Inflammatory macrophage (primary cell): ENCODE measurements at places on chromosomes 13 and 19.

DNA sequence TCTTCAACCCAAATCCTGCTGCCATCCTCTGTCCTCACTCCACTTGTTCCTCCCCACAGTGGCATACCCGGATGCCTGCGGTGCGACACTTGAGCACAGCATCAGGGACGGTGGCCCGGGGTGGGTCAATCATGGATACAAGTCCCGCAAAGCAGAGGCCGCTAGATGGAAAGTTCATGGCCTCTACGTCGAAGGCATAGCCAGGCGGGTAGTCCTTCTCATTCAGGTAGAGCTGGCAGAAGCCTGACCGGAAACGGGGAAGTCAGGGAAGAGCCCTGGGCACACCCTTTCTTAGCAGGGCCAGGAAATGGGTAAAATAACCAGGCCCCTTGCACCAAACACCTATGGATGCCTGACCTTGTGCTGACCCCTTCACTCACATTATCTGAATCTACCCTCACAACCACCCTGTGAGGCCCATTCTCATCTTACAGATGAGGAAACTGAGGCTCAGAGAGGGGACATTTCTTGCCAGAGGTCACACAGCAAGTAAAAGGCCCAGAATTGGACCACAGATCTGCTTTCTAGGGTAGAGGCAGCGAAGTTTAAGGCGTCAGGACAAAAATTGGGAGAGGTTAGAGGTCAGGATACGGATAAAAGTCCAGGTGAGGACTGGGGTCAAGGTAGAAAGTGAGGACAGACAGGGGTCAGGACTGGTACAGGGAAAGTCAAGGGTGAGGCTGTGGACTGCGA is 6.5 kb downstream of the ATP4A start:
- DNase-seq: no peak

- no peak for DNase-seq
These were observed 35.9 kb upstream of the MPHOSPH8 start for GRCh38 chr13:19597523-19597922.

DNA sequence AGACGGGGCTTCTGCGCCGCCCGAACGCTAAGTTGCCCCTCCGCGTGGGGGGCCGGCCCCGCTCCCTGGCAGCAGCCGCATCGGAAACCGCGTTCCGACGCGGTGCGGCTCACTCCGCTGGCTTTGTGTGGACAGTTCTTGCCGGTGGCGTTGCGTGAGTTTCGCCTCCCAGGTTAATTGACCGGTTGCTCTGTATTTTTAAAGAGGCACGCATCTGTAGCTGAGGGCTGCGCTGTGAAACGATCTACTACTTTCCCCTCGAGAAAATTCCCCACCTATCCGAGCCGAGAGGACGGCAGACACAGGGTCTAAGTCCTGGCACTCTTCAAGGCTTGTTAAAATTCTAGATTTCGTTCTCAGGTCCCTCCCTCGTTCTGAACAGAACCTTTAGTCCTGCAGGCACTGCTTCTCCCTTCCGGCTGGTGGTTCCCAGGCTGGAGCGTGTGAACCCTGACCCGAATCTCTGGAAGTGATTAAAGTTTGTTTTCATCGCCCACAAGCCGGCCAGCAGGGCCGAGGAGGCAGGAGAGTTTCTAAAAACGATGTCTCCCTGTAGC is 933 bp downstream of the ARHGEF7 start:
- no peak for DNase-seq

DNA sequence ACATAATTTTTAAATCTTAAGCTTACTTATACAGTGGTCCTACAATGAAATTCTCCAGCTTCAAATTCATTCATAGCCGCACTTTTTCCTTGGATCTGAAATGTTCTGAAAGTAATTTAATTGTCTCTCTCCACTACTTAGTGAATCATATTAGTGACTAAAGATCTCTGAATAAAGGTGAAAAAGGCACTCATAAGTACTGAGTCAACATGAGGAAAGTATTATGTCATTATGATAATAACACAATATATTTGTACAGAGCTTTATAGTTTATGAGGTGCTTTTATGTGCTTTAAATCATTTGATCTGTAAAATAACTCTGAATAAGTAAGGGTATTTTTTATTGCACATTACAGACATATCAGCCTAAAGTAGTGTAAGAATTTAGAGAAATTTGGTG is 628.2 kb upstream of the SLITRK5 start:
- DNase-seq: no peak

DNA sequence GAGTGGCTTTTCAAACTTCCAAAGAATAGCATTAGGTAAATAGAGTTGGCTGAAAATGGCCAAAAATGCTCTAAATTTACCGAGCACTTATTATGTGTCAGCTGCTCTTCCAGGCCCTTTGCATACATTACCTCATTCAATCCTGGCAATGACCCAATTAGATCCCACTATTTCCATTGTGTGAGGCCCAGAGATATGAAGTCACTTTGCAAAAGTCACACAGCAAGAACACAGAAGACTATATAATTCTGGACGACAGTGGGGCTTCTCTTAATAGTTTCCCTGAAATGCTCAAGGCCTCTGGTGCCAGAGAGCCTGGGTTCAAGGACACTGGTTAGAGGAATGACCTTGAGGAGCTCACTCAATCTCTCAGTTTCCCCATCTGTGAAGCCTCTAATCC is 146.8 kb downstream of the IER2 start:
- no peak for DNase-seq

GRCh38 chr13:78881751-78882150 is 222.8 kb upstream of the OBI1 start:
- DNase-seq: no peak

DNA sequence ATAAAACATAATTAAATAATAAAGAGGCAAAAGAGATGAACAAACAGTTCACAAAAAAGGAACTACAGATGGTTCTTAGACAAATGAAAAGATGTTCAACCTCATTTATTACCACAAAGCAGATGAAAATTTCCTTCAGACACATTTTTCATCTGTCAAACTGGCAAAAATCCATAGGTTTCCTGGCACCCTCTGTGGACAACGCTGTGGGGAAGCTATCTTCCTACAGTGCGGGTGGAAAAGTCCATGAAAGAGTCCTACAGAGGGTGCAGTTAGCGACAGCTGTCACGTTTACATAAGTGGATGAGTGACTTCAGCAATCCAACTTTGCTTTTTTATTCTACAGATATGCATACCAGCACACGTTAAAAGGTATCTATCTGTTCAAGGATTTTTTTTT is 30.3 kb upstream of the PDCD5 start:
- no peak for DNase-seq

DNA sequence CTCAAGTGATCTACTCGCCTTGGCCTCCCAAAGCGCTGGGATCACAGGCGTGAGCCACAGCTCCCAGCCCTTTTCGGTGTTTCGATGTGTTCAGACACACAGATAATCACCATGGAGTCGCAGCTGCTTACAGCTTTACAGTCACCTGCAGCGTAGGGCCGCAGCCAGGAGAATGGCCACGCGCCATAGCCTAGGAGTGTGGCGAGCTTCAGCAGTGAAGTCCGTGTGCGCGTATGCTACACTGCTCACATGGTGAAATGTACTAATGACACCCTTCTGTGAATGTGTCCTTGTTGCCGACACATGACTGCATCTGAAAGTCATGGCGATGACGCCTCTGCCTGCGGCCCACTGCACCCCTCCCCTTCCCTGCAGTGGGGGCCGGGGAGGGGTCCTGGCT is 23.6 kb downstream of the AP3D1 start:
- DNase-seq: no peak

- DNase-seq: no peak
These were observed 917 bp downstream of the SPC24 start for GRCh38 chr19:11154683-11155047.

GRCh38 chr19:7729831-7730285 is 2.1 kb downstream of the CLEC4G start:
- DNase-seq: no peak

- DNase-seq: peak; percentile 45
These were observed 16.0 kb downstream of the IRGC start for GRCh38 chr19:43731846-43732245.

DNA sequence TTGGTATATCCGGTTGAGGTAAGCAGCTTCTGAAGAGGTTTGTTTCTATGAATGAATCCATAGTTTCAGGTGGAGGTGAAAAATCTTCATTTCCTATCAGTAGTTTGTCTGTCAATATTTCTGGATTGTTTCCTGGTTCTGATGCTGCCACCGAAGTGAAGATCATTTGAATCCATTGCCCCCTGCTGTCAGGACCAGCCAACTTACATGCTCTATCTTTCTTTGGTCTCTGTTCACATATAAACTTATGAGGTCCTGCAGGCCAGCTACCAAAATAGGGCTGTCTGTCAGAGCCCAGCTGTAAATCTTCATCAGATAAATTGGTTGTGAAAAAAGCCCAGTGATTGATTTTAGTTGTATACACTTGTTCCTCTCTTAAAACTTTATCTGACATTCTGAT is 15.2 kb upstream of the N4BP2L1 start:
- peak; percentile 48 for DNase-seq

DNA sequence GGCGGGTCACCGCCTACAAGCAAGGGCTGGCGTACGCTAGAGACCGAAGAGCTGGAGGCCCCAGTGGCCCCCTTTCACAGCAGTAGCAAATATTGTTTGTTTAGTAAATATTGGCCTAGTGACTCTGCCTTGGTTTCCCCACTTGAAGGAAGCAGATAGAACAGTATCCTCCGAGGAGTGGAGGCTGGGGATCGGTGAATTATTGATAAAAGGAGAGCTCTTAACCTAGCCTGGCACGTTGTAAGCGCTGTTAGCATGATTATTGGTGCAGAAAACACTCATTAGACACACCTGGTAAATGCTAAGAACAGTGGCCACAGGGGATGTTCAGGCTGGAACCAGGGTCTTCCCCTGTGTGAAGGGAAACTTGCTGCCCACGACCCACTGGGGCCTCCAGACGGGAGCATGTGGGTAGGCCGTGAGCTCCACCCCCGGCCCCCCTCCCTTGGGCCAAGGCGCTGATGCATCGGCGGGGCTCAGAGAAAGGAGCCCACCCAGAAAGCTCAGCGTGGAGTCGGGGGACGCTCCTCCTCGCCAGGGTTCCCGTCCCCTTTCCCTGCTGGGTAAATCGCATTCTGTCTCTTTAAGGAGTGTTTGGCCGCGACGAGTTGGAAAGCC is 2.3 kb downstream of the IER2 start:
- no peak for DNase-seq

DNA sequence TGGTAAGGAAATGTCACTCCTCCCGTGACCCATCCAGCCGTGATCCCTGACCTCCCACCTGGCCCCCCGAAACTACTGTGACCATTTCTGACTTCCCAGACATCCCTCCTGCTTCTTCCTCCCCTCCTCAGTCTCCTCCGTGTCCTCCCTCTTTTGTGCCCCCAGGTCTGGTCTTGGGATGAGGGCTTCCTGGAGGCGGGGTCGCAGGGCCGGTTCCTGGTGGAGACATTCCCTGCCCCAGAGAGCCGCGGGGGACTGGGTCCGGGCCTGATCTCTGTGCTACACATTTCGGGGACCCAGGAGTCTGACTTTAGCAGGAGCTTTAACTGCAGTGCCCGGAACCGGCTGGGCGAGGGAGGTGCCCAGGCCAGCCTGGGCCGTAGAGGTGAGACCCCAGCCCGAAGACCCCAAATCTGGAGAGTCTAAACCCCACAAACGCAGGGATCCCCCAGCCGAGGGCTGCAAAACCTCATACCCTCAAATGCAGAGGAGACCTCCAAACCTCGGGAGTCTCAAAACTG is 5.0 kb downstream of the KIRREL2 start:
- no peak for DNase-seq

- no peak for DNase-seq
These were observed 195.6 kb upstream of the DACH1 start for GRCh38 chr13:72062566-72062965.

GRCh38 chr13:46088821-46089562 is 15.8 kb downstream of the CPB2 start:
- no peak for DNase-seq

DNA sequence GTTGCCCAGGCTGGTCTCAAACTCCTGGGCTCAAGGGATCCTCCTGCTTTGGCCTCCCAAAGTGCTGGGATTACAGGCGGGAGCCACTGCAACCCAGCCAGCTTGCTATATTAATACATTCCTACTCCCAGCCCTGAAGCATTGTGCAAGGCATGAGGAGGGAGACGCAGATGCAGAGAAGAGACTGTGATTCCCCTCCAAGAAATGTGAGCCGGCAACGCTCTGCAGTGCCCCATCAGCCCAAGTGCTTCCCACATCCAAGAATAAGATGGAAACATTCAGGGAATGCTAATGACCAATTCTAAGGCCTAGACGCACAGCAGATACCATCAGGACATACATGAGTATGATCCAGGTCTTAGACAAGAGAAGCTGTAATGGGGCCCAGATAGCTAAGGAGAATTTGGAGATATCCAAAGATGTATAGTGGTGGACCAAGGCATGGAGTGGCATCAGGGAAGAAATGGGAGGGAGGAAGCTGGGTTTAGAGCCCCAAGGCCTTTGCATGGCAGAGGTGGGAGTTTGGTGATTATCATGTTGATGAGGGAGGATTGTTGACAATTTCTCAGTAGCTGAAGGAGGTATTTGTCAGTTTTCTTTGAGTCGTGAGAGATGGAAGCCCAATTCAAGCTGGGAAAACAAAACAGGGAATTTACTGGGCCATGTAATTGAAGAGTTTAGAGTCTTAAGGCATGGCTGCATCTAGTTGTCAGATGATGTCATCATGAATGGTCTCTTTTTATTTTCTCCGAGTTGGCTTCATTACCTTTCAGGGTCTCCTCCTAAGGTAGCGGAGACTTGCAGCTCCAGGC is 2.9 kb downstream of the PPM1N start:
- DNase-seq: no peak

DNA sequence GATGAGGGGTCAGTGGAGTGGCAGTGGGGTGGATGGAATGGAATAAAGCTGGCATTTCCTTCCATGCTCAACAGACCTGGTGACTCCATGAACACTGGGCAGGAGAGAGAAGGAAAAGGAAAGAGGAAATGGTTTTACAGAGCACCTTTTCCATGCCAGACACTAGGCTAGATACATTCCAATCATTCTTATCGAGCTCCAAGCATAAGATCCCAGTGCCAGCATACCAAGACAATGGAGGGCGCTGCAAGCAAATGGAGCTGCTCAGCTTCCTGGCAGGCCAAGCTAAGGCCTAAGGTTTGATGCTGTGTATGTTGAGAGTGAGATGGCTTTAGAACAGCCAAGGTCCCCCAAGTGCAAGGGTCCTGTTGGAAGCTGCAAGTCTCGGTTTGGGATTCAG is 113.2 kb downstream of the HSPH1 start:
- no peak for DNase-seq

GRCh38 chr19:53195265-53195903 is 2.2 kb upstream of the ZNF665 start:
- peak; percentile 83 for DNase-seq

DNA sequence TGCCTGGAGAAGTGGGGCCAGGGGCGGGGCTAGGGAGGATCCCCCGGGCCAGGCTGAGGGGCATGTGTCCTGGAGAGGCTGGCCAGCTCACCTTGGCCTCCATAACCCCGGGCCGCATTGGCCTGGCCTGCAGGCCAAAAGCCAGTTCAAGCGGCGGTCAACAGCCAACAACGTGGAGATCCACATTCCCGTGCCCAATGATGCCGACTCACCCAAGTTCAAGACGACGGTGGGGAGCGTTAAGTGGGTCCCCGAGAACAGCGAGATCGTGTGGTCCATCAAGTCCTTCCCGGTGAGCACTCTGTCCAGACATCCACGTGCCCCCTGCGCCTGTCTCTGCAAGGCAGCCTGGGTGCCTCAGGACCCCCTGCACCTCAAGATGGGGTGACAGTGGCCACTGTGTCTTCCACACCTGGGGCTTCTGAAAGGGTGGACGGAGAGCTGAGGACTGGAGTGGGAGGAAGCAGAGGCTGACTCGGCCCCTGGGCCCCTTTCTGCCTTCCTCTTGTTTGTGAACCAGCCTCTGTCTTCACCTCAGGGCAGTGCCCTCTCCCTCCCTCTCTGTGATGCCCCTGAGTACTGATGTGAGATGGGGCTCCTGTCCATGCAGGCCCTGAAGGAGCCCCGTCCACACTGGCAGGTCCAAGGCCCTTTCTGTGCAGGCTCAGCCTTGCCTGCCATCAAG is 31.1 kb downstream of the AP1M1 start:
- DNase-seq: no peak

GRCh38 chr19:14487370-14488125 is 8.4 kb downstream of the GIPC1 start:
- DNase-seq: no peak
